ENCODE measurements at places on chromosomes 6 and 20.

DNA sequence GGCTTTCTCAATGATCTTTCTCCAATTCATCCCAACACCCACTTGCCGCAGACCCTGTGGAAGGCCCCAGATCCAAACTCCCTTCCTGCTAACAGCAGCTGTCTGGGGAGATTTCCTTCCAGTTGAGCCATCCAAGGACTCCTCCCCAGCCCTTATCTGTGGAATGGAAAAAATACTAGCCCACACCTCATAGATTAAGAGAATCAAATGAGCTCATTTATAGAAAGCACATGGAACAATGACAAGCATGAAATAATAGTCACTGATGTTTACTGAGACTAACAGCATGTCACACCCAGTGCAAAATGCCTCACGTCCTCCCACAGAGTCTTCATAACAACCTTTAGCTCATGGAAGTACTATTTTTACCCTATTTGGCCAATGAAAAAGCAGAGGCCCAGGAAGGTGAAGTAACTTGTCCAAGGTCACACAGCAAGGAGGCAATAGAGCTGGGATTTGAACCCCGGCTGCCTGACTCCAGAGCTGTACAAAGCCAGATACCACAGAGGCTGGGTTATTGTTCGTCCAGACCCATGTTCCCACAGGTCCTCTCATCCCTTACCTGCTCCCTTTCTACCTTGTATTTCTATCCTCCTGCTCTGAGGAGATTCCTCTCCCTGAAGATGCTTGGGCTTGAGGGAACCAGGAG lies 23.4 kb upstream of the PTGIS start:
- H3K4me1 ChIP-seq, result peaks cover 70% of the 10 kb centered on the region
- H3K36me3 ChIP-seq, result peaks cover 7% of the 10 kb centered on the region
- H3K4me3 ChIP-seq, result peak overlapping the region; percentile 76

DNA sequence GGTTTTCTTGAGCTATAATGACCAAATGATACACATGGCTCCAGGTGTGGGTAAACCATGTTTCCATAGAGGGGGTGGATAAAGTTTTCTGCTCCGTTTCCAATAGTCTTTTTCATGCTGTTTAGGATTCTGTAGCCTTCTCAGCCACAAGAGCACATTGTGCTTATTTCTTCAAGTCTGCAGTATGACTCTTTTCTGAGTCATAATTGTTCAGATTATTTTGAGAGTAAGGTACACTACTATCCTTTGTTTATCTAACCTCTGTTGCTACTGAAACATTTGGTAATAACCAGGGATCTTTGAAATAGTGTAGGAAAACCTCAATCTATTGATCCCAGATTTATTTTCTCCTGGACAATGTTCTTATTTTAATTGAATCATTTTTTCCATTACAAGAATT lies 247.9 kb upstream of the BMP2 start:
- no peak overlapping the region for H3K27ac ChIP-seq
- no peaks in the 10 kb centered on the region for H3K27me3 ChIP-seq
- no peak overlapping the region for H3K4me3 ChIP-seq
- H3K4me1 ChIP-seq, result no peaks in the 10 kb centered on the region
- no peak for DNase-seq

GRCh38 chr6:77030929-77031674 lies 432.2 kb downstream of the HTR1B start:
- no peak overlapping the region for H3K27ac ChIP-seq
- no peak overlapping the region for H3K4me3 ChIP-seq
- H3K36me3 ChIP-seq, result no peaks in the 10 kb centered on the region
- H3K4me1 ChIP-seq, result no peaks in the 10 kb centered on the region
- no peaks in the 10 kb centered on the region for H3K27me3 ChIP-seq

- no peak overlapping the region for H3K27ac ChIP-seq
- no peak for DNase-seq
- no peaks in the 10 kb centered on the region for H3K27me3 ChIP-seq
- H3K36me3 ChIP-seq, result no peaks in the 10 kb centered on the region
- H3K4me3 ChIP-seq, result no peak overlapping the region
These were observed 28.2 kb downstream of the GSTA2 start for GRCh38 chr6:52735071-52735470.

GRCh38 chr20:2656471-2657117 lies 4.2 kb downstream of the NOP56 start:
- H3K27me3 ChIP-seq, result no peaks in the 10 kb centered on the region
- peaks cover 31% of the 10 kb centered on the region for H3K4me1 ChIP-seq
- peak overlapping the region; percentile 16 for H3K4me3 ChIP-seq
- no peak for DNase-seq

DNA sequence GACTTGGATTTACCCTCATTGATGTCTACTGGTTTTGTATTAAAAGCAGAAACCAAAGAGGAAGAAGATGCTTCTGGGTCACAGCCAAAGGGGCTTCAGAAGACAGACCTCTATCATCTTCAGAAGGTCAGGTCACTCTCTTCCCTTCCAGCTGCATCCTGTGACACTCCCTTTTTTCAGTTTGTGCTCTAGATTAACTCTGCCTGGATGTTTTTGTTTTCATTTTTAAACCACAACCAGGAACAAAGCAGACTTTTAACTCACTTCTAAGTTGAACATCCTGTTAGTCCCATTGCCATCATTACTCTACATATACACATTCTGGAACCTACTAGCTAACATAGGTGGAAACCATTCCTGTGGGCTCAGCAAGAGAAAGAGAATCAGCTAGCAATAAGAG lies 45.2 kb downstream of the AKIRIN2 start:
- no peaks in the 10 kb centered on the region for H3K27me3 ChIP-seq
- no peak for DNase-seq
- H3K4me1 ChIP-seq, result peaks cover 23% of the 10 kb centered on the region
- H3K27ac ChIP-seq, result no peak overlapping the region
- peaks cover 41% of the 10 kb centered on the region for H3K36me3 ChIP-seq

GRCh38 chr6:154602708-154603107 lies 92.2 kb upstream of the CNKSR3 start:
- no peaks in the 10 kb centered on the region for H3K27me3 ChIP-seq
- H3K4me1 ChIP-seq, result peaks cover 37% of the 10 kb centered on the region
- no peak for DNase-seq
- H3K27ac ChIP-seq, result no peak overlapping the region

- H3K27ac ChIP-seq, result no peak overlapping the region
- DNase-seq, result no peak
- no peaks in the 10 kb centered on the region for H3K27me3 ChIP-seq
- H3K4me3 ChIP-seq, result no peak overlapping the region
These were observed 200.3 kb downstream of the RNGTT start for GRCh38 chr6:88763160-88763559.

- no peaks in the 10 kb centered on the region for H3K4me1 ChIP-seq
- no peaks in the 10 kb centered on the region for H3K36me3 ChIP-seq
- no peak overlapping the region for H3K4me3 ChIP-seq
- no peak overlapping the region for H3K27ac ChIP-seq
These were observed 23.4 kb downstream of the SNAP91 start for GRCh38 chr6:83685481-83685880.

- H3K27ac ChIP-seq, result no peak overlapping the region
- H3K4me1 ChIP-seq, result no peaks in the 10 kb centered on the region
- DNase-seq, result no peak
- no peaks in the 10 kb centered on the region for H3K36me3 ChIP-seq
- H3K4me3 ChIP-seq, result no peak overlapping the region
- peaks cover 23% of the 10 kb centered on the region for H3K27me3 ChIP-seq
These were observed 4.7 kb upstream of the KIF6 start for GRCh38 chr6:39729945-39730344.

- peak; percentile 55 for DNase-seq
- H3K27ac ChIP-seq, result peak within 1 kb of the TSS; percentile 83
- H3K36me3 ChIP-seq, result no peaks in the 10 kb centered on the region
- peaks cover 40% of the 10 kb centered on the region for H3K4me1 ChIP-seq
- peaks cover 31% of the 10 kb centered on the region for H3K27me3 ChIP-seq
These were observed at the start of gene SERPINB6 for GRCh38 chr6:2971420-2972218. SERPINB6 (minus strand) TSS chr6:2971567; CDS start chr6:2959332, 12,235 bp downstream.

GRCh38 chr6:10451394-10451793 lies 36.5 kb upstream of the TFAP2A start:
- no peak overlapping the region for H3K4me3 ChIP-seq
- no peak for DNase-seq
- H3K36me3 ChIP-seq, result no peaks in the 10 kb centered on the region
- H3K4me1 ChIP-seq, result no peaks in the 10 kb centered on the region
- H3K27me3 ChIP-seq, result peaks cover 10% of the 10 kb centered on the region

- no peak for DNase-seq
- H3K27ac ChIP-seq, result no peak overlapping the region
- H3K4me1 ChIP-seq, result peaks cover 45% of the 10 kb centered on the region
- H3K27me3 ChIP-seq, result no peaks in the 10 kb centered on the region
- no peak overlapping the region for H3K4me3 ChIP-seq
- peaks cover 58% of the 10 kb centered on the region for H3K36me3 ChIP-seq
These were observed 66.9 kb downstream of the SYNJ2 start for GRCh38 chr6:158048589-158048988.

- no peak overlapping the region for H3K4me3 ChIP-seq
- H3K36me3 ChIP-seq, result peaks cover 3% of the 10 kb centered on the region
- no peak overlapping the region for H3K27ac ChIP-seq
These were observed 201.1 kb downstream of the ZFAND3 start for GRCh38 chr6:38020593-38020992.

Measured in activated CD4-positive, alpha-beta T cell treated with anti-CD3 and anti-CD28 coated beads for 36 hours (primary cell).